ENCODE measurements at places on chromosomes 2 and 18.

GRCh38 chr2:28750316-28751251 is 1.0 kb upstream of the PPP1CB start:
- no peak for DNase-seq

DNA sequence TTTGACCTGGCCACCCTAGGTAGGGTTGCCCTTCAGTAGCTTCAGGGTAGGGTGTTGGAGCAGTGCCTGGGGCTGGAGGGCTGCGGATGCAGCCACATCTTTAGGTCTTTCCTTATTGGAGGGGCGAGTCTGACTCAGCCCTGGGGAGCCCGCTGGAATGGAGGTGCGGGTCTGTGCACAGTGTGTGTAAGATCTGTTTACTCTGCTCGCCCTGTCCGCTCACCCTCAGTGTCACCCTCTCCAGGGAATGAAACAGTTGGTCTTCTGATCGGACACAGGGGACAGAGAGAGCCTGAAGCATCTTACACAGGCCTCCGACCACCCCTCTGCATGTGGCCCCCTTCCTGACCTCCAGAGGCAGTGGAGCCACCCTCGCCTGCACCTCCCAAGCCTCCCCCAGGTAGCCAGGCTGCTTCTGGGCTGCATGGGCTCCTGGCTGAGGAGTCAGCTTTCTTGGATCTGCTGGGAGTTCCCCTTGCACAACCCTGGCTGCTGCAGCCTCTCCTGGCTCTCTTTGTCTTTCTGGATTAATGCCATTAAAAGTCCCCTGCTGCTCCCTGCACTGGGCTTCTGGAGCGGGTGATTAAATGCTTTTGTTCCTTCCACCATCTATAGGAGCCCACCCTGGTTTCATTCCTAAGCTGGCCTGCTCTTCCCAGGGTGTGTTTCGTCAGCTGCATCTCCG is 82.6 kb downstream of the ASB1 start:
- no peak for DNase-seq

GRCh38 chr2:218642121-218642656 is 17.2 kb downstream of the ZNF142 start:
- no peak for DNase-seq

DNA sequence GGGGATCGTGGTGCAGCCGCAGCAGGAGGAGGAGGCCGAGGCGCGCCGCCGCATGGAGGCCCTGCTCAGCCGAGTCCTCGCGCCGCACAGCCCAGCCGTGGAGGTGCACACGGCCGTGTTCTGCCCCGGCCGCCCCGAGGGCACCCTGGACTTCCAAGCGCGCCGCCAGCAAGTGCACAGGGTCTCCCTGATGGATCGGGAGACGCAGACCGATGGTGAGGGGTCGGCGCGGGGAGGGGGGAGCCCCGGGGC is 5.1 kb upstream of the SPATA3 start:
- DNase-seq: no peak

- no peak for DNase-seq
Observed at GRCh38 chr2:144935736-144936135, 415.8 kb upstream of the ZEB2 start.

DNA sequence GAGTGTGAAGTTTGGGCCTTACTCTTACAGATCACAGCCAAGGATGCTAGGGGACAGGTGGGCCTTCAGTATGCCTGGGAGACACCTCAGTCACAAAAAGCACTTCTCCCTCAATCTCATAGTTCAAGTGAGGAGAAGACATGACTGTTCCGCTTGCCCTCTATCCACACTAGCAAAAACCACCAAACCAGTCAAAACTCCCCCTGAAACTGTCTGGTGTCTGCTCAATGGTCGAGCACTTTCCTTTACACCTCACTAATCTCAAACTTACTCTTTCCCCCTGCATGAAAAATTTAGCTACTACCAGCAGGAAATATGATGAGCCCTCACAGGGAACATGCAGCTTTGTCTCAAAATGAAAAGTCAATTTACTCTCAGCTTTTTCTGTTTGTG is 232.2 kb downstream of the TRIB2 start:
- DNase-seq: no peak

- DNase-seq: no peak
Observed at GRCh38 chr2:134663451-134664450, 55.0 kb downstream of the TMEM163 start.

- no peak for DNase-seq
Observed at GRCh38 chr2:207316906-207317305, 151.2 kb upstream of the KLF7 start.

GRCh38 chr2:62208758-62209114 is 12.8 kb downstream of the B3GNT2 start:
- DNase-seq: no peak

- no peak for DNase-seq
Observed at GRCh38 chr2:74441170-74441689, 507 bp downstream of the RTKN start.

GRCh38 chr2:53949457-53949856 is 21.3 kb downstream of the PSME4 start:
- no peak for DNase-seq

GRCh38 chr2:56971383-56971974 is 787.7 kb downstream of the CCDC85A start:
- no peak for DNase-seq

- no peak for DNase-seq
Observed at GRCh38 chr2:220424561-220424960, 797.1 kb downstream of the SLC4A3 start.

DNA sequence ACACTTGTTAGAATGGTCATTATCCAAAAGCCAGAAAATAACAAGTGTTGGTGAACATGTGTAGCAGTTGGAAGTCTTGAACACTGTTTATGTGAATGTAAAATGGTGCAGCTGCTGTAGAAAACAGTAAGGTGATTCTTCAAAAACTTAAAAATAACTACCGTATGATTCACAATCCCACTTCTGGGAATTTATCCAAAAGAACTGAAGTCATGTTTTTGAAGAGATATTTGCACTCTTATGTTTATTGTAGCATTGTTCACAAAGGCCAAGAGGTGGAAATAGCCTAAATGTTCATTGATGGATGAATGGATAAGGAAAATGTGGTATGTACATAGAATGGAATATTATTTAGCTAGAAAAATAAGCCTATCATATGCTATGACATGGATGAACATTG is 6.3 kb upstream of the SPP2 start:
- no peak for DNase-seq

DNA sequence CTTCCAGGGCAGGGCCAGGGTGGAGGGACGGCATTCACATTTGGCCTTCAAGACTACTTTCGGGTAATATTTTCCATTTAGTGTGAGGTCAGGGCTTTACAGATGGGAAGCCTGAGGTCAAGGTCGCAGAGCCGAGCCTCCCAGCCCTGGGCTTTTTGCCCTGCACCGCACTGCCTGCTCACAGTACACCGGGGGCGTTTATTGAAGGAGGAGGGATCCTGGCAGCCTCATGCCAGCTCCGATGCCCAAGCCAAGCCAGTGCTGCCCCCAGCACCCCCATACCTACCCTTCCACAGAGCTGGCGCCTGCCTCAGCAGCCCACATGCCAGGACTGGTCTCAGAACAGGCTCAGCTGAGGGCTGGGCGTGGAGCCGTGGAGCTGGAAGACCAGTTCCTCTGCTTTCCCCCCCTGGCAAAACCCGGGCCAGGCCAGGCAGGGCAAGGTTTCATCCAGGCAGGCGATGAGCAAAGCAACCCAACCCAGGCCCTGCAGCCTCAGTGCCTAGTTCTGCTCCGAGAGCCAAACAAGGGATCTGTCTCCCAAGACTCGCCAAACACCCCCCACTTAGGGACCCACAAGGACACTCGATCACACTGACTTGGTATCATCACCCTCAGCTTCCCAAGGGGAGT is 11.9 kb downstream of the SDC1 start:
- DNase-seq: no peak

DNA sequence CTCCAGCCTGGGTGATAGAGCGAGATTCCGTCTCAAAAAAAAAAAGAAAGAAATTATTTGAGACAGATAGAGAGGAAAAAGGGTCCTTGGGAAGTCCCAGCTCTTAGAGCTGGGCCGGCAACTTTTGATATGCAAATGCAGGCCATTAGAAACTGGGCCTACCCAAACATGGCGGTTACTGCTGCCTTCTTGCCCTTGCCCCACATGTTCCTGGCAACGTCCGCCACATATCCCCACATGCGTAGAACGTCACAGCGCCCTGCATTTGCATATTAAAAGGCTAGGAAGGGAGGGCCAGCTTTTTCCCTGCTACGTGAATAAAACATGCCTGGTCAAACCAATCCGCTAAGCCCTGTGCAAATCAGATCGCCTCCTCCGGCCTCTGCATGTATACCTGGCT is 40.7 kb upstream of the LBH start:
- no peak for DNase-seq

DNA sequence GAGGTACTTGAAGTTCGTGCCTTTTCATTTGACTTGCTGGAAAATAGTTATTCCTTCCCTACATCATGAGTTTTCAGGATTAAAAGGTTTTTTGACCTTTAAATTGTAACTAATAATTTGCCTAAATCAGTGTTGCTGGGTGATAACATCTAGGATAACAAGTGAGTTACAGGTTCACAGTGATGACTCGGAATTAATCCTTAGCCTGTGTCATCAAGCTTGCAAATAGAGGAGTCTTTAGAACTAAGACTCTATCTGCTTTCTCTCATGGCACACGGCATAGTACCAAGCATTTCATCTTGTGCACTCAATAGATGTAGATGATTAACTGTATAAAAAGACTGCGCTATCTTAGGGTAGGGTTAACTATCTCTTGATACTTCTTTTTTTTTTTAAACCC is 79.5 kb downstream of the CAMKMT start:
- DNase-seq: no peak

DNA sequence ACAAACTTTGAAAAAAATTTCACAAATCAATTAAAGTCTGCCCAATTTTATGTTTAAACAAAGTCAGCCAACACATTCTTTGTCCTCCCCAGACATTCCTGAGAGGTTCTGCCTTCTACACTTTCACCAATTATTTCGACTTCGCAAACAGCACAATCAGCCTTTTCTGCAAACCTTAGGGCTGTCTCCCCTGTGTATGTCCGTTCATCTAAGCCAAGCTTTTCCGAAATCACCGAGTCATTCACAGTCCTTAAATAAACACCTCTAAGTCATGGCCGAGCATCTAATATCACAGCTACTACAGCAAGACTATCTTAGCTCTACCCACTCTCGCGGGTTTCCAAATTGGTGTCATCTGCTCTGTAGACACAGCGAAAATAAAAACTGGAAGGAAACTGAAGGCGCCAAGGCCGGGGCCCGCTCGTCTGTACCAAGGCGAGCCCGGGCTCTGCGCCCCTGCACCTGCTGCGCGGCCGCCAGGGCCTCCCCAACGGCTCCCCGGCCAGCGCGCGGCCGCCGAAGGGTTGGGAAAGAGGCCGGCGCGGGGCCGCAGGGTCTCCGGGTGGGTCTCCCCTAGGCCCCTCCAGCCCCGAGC is 730 bp downstream of the ODC1 start:
- peak; percentile 27 for DNase-seq

DNA sequence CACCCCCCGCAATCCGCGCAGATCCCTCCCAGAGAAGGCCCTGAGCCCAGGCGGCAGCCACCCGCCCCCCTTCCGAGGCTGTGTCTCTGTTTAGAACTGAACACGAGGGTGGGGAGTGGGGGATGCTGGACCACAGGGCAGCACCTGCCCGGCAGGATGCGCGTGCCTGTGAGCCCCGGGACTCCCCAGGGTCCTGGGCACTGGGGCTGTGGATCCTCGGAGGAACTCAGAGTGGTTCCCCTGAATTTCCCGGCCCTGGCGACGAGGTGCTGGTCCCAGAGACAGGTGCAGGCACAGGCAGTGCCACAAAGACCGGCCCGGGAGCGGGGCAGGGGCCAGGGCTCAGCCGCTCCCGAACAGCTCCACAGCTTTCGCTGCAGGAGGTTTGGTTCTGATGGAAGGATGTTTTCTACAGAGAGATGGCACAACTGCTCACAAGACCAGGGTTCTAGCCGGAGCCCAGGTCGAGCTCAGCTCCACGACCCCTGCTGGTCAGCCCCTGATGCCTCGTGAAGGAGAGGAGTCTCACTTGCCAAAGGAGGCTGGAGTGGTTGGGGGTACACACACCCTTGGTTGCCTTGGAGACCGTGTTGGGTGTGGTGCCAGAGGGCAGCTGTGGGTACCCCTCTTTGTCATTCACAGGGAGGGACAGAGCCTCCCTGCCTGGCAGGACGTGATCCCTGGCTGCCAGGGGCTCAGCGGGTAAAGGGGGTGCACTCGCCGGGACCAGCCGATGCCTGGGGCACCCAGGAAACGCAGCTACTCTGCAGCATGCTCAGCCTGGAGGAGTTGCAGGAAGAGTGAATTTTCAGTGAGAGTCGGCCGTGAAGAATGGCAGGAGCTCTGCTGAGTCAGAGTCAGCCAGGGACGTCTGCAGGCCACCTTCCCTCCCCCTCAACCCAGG is 4.4 kb upstream of the NEU4 start:
- no peak for DNase-seq

GRCh38 chr18:12028674-12029073 is 47.4 kb downstream of the IMPA2 start:
- DNase-seq: no peak

GRCh38 chr18:49247781-49248180 is 212.7 kb downstream of the DYM start:
- no peak for DNase-seq

- DNase-seq: no peak
Observed at GRCh38 chr2:67446491-67446911, 49.4 kb downstream of the ETAA1 start.

GRCh38 chr2:238689331-238689730 is 158.6 kb upstream of the TWIST2 start:
- no peak for DNase-seq

- DNase-seq: no peak
Observed at GRCh38 chr2:29317077-29317517, 201.9 kb downstream of the CLIP4 start.

DNA sequence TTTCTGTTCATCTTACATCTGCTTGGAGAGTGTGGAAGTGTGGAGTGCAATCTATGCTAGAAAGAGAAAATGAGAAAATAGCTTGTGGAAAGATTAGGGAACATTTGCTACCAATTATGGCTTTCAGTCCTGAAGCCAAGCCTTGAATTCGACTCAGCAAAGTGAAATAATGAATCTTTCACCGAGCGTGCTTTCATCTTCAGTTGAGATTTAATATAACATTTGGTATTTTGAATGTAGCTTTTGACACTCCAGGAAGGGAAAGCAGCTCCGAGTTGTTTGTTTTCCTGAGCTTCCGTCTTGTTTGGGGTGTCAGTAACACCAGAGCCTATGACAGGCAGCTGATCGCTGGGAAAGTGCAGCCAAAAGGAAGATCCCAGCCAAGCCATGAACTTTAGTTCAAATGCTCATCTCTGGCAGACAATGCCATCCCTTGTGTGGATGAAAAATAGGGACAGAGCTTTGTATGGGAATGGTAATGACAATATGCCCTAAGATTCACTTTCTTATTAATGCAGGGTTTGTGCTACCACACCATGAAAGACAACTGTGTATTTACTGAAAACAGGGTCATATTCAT is 25.0 kb upstream of the PHLPP1 start:
- DNase-seq: no peak

GRCh38 chr18:31040686-31041270 is 1.8 kb downstream of the DSC3 start:
- DNase-seq: no peak

Measured in stimulated activated CD4-positive, alpha-beta T cell treated with anti-CD3 and anti-CD28 coated beads, Interleukin-15, amount 100 ng/mL, for 48 hours (primary cell).